ENCODE measurements at places on chromosomes 5 and 9.

- DNase-seq = peak; percentile 59
Measured at GRCh38 chr9:78539904-78540303, 243.0 kb downstream of the PSAT1 start.

GRCh38 chr5:40331616-40332015, 348.1 kb upstream of the PTGER4 start:
- DNase-seq = no peak

GRCh38 chr9:130543368-130543767, 36.0 kb upstream of the FUBP3 start:
- no peak for DNase-seq

- peak; percentile 16 for DNase-seq
Measured at GRCh38 chr9:102178811-102179210, 440.4 kb upstream of the GRIN3A start.

DNA sequence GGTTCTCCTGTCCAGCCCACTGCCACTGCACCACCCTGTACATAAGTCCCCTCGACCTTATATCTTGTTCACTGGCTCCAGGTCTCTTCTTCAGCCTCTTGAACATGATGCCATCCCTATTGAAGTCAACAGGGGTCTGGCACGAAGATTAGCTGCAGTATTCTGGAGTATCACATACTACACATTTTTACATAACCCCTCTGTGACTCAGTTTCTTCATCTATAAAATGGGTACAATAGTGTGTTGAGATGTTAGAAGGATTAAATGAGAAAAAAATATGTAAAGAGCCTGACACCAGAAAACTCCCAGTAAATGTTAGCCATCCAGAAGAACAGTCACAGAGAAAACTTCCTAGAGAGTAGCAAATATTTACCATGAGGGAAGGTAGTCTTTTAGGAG, 98.9 kb downstream of the PIK3R1 start:
- DNase-seq = no peak

- no peak for DNase-seq
Measured at GRCh38 chr5:8247049-8247899, 378.3 kb downstream of the MTRR start.

- DNase-seq = peak; percentile 95
Measured at GRCh38 chr5:74316064-74316603, 324.4 kb downstream of the ENC1 start.

DNA sequence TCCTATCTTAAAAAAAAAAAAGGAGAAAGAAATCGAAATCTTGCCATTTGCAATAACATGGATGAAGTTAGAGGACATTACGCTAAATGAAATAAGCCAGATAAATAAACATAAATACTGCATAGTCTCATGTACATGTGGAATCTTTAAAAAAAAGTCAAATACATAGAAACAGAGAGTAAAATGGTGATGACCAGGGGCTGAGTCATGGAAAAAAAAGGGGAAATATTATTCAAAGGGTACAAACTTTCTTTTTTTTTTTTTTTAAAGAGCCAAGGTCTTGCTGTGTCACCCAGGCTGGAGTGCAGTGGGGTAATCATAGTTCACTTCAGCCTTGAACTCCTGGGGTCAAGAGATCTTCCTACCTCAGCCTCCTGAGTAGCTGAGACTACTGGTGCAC, 310.1 kb downstream of the ZNF608 start:
- DNase-seq = peak; percentile 81

DNA sequence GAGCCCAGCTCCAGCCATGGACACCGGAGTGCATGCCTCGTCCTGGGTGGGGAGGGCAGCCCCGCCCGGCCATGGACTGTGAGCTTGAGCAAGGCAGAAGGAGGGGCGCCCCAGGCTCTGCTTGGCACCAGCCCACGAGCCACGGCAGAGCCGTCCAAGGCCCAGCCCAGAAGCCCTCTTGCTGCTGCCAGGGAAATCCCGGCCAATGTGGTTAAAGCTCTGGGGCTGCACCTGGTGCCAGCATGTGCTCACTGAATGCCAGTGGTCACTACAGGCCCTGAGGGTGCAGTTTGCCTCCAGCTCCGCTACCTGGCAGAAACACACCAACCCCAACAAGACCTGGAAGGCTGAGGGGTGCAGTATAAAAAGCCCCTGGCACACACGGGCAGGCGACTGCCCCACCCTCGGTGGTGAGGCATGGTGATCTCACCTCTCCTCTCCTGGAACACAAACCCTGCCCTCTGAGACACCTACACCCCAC, 11.8 kb downstream of the BRD3 start:
- peak; percentile 73 for DNase-seq

Data from fibroblast of mammary gland (primary cell).